ENCODE measurements at places on chromosomes 7 and 10.

GRCh38 chr7:108210796-108211195 lies 80.6 kb upstream of the LAMB4 start:
- DNase-seq, result no peak

DNA sequence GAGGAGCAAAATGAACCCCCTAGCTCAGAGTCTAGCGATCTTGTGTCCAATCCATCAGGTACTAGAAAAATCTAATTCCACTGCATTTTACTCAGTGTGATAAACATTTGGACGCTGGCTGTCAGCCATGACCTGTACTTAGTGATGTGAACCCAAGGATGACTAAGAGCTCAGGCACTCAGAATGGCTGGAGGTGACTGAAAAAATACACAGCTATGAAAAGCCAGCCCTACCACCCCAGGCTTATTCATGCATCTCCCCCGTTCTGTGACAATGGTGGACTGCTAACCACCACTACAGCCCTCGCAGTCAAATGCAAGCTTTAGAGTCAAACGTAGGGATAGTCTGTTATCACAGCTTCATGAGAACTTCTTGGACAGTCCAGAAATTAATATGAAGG lies 14.9 kb downstream of the AFAP1L2 start:
- no peak for DNase-seq

- DNase-seq, result no peak
Measured at GRCh38 chr7:31688372-31688771, 1.4 kb downstream of the PPP1R17 start.

DNA sequence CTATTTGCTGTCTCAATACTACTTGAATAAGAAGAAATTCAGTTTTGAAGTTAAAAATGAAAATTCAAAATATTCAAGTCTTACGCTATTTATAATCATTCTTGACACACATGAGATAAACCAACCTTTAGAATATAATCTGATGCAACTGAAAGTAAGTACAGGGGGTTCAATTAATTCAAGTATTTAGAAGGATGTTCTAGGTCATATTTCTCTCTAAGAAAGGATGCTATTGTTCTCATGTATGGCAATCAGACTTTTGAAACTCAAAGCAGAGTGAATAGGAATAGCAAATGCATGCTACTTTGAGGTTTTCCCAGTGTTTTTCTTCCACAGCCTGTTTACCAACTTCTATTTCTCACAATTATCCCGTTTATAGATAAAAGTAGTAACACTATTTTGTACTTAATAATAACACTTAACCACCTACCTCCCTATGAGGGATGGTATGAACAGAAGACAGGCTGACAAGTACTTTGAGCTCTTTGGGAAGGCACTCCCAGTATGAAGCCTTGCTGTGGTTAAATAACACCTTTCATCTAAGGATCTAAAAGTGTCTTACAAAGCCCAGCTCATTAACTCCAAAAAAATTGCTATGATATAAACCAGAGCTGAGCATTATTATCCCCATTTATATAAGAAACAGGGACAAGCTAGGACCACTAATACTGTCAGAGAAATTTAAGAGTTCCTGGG lies 18.0 kb upstream of the SPOCK2 start:
- DNase-seq, result no peak

DNA sequence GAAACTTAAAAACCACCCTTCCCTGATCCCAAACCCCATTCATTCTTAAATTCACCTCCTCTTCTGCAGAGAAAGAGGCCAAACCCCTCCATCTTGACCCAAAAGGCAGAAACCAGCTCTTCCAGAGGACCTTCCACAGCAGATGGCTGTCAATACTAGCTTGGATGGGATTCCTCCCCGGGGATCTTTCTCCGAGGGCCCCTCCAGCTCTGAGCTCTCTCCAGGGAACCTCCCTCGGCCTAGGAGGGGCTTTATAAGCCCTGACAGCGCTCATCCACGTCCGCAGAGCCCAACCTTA lies 5.4 kb downstream of the TNRC18 start:
- DNase-seq, result no peak

- no peak for DNase-seq
Measured at GRCh38 chr10:59362959-59363381, 621 bp upstream of the FAM13C start.

- no peak for DNase-seq
Measured at GRCh38 chr7:26151096-26151495, 902 bp upstream of the NFE2L3 start.

DNA sequence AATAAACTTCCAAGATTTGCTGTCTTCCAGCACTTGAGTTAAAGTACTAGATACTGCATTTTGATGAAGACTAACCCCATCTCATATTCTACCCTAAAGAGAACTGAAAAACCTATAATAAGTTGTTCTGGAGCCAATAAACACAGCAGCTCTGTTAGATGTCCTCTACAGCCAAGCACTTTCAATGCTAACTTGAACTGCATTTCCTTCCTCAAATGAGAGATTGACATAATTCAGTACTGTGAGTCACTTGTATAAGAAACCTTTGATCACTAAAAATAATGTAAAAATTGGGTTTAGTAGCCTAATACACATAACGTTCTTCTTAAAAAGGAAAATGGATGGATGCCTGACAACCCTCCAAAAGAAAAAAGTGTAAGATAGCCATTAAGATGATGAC lies 81.3 kb downstream of the ITGB8 start:
- no peak for DNase-seq

- DNase-seq, result no peak
Measured at GRCh38 chr10:103839872-103840739, 15.3 kb downstream of the SH3PXD2A start.

DNA sequence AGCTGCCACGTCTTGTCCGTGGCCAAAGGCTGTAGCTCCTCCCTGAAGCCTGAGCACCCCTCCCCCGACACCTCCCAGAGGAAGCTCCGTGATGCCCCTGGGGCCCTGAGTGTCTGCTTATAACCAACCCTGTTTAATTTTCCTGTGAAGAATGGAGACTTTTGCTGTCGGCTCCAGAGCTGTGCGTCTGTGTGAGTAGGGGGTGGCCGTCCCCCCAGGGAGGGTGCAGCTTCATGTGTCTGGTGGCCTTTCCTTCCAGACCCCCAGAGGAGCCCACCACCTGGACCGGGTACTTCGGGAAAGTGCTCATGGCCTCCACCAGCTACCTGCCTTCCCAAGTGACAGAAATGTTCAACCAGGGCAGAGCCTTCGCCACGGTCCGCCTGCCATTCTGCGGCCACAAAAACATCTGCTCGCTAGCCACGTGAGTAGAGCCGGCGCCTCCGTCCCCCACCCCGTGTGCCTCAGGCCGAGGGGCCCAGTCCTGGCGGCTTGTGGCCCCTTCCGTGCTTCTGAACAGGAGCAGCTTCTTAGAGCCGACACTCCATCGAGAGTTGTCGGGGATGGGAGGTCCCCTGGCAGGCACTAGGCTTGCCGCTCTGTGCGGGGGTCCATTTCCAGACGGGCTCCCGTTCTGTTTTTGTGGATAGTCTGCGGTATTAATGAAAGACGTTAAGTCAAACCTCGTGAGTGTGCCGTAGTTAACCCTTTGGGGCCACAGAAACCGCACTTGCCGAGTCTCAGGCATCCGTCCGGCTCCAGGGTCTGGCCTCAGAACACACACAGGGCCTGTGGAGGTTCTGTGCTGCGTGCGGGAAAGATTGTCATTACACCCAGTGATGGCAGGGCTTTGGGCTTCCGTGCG lies 37.1 kb downstream of the WIPI2 start:
- DNase-seq, result no peak

DNA sequence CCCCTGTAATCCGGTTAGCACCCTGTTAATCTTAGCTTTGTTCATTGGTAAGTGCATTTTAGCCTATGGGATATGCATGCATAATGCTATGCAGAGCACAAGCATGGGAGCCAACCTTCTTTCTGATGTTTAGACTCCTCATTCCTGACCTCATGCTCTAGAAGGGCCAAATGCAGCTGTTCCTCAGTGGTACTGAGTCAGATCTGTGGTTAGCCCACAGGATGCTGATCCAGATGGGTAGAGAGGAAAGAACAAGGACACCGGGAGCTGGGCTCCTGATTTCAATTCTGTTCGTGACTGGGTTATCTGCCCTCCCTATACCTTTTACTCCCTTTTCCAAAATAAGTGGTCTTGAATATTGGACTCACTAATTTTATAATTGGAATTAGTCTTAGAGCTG lies 31.7 kb upstream of the C10orf90 start:
- DNase-seq, result no peak

GRCh38 chr10:98340940-98341310 lies 72.9 kb upstream of the LOXL4 start:
- DNase-seq, result no peak

DNA sequence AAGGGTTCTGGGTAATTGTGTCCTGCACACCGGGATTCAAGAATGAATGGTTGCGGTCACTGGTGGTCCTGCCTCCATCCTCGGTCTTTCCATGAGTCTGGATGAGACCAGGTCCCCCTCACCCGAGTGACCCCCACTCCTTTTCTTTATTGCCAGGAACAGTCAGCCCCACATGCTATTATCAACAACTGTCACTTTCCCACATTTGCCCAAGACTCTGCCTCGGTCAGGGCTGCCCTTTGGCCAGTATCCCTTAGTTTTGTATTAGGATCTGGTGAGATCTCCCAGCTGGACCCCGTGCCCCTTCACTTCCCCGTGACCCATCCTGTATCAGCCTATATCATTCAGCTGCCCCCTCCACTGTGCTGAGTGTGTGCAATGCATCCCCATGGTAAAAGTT lies 288.3 kb downstream of the ADARB2 start:
- DNase-seq, result no peak

- DNase-seq, result no peak
Measured at GRCh38 chr7:1953199-1954190, 279.2 kb downstream of the MAD1L1 start.
